ENCODE measurements at places on chromosomes 16 and 17.

GRCh38 chr17:9324864-9325263, 250.8 kb downstream of the STX8 start:
- no peak for DNase-seq

- no peak for DNase-seq
Measured at GRCh38 chr17:157901-158300, 20.5 kb downstream of the SCGB1C2 start.

DNA sequence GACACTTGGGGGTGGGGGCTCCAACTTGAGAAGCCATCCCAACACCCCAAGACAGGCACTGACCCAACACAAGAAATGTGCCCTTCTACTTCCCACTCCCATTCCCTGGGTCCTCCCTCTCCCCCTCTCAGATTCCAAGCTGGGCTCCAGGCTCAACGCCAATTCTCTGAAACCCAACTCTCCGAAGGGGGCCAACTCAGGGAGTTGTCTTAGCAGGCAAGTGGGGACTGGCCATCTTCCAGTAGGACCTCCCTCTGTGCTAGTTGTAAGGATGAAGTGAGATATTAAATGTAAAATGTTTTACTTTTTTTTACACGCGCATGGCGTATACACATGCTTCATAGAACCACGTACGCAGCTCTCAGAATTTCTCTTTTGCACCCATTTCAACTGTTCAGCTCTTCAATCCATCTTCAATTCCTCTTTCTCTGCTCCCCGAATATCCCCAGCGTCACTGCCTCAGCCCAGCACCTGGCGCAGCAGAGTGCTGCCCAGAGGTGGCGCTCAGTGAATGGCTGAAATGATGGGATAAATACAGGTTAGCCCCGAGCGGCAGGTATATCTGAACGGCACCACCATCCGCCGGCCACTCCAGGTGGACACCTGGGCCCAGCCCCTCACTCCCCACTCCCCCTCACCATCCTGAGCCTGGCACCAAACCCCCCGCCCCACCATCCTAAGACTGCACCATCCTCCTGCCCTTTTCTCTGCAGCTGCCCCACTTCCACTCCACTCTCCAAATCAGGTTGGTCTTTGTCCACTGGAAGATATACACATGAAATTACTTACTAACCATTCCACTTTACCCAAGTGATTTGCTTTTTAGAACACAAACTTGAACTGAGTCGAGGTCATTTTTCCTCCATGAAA, 43.9 kb upstream of the TNRC6C start:
- DNase-seq = no peak

DNA sequence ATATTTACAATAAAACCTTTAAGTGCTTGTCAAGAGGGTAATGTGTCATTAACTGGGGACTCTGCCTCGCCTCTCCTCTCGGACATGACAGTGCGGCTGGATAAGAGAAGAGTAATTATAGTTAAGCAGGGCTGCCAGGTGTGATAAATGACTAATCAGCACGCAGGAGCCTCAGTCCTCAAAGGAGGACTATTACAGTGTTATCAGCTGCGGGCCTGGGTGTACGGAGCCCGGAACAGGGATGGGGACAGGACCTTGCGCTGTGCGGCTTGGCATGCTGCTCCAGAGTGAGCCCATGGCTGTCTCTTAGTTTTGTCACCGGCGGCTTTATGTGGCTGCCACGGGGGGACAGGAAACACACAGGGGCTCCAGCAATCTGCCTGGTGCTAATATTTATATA, 607.2 kb downstream of the MAF start:
- no peak for DNase-seq

GRCh38 chr16:86151239-86151851, 252.4 kb downstream of the IRF8 start:
- DNase-seq = no peak

GRCh38 chr17:19019041-19019941, 14.7 kb upstream of the FAM83G start:
- no peak for DNase-seq

GRCh38 chr17:57548421-57549410, 196.4 kb downstream of the CCDC182 start:
- DNase-seq = no peak

- no peak for DNase-seq
Measured at GRCh38 chr17:66371561-66371960, 69.1 kb downstream of the PRKCA start.

DNA sequence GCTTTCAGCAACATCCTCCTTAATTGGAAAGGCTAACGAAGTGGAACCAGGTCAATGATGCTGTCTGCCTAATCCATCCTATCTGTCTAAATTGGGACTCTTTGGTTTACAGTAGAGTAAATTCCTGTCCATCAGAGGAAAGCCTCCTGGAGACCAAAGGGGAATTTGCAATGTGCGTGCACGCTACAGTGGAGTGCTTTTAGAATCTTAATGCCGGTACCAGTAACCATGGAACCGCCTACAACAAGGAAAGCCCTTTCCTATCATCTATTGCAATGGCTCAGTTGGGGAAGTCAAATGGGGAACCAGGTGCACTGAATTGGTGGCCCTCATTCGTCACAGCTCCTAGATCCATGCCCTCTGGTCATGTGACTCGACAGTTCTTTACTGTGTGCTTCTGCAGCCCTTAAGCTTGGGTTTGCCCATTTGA, 110.1 kb downstream of the XYLT1 start:
- DNase-seq = no peak

- no peak for DNase-seq
Measured at GRCh38 chr17:3527896-3528295, 29.7 kb downstream of the TRPV3 start.

DNA sequence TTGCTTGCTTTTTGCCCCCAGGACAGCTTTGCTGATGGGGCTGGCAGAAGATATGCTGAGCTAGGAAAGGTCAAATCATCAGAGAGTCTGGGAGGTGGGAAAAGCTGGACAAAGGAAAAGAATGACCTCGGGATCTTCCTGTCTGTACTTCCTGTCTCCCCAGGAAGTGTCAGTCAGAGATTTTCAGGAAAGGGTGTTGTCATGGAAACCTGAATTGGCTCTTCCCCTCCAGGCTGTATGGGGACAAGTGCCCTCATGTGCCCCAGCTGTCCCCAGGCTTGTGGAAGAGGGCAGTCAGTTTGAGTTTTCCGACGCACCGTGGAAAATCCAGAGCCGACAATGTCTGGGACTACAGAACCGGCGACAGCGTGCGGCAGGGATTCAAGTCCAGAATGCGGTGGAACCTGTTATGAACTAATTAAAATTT, 122.7 kb upstream of the ZFHX3 start:
- no peak for DNase-seq

- no peak for DNase-seq
Measured at GRCh38 chr16:73095885-73096421, 48.0 kb upstream of the ZFHX3 start.

DNA sequence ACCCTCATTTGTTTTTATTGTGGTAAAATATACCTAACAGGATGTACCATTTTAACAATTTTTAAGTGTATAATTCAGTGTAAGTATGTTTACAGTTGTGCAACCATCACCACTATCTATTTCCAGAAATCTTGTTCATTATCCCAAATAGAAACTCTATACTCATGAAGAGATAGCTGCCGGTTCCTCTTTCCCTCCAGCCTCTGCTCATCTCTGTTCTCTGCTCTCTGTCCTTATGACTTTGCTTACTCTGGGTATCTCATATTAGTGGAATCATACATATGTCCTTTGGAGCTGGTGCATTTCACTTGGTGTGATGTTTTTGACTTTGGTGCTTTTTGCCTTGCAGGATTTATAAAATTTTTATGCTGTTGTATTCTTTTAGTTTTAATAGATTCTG, 19.4 kb downstream of the CYLD start:
- no peak for DNase-seq

- no peak for DNase-seq
Measured at GRCh38 chr16:85372627-85373372, 240.3 kb upstream of the GSE1 start.

- no peak for DNase-seq
Measured at GRCh38 chr17:11622492-11622891, 24.2 kb downstream of the DNAH9 start.

GRCh38 chr17:32912218-32912897, 15.6 kb upstream of the TMEM98 start:
- no peak for DNase-seq

DNA sequence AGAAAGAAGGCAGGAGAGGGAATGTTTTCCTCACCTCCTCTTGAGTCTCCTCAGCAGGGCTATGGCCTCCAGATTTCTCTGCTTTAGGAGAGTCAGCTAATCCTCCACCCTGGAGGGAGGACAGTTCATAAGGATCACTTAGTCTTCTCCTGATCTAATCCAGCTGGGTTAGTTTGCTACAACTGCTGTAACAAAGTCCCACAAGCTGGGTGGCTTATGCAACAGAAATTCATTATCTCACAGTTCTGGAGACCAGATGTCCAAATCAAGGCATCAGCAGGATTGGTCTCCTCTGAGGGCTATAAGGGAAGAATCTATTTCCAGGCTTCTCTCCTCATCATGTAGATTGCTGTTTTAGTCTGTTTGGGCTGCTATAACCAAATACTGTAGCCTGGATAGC, 40.6 kb upstream of the XYLT1 start:
- DNase-seq = no peak

GRCh38 chr16:30090610-30091331, 953 bp downstream of the TBX6 start:
- DNase-seq = no peak

GRCh38 chr17:38900978-38901656, 24.3 kb upstream of the LASP1NB start:
- peak; percentile 85 for DNase-seq

GRCh38 chr17:66964930-66965800, 658 bp downstream of the CACNG4 start:
- DNase-seq = no peak

DNA sequence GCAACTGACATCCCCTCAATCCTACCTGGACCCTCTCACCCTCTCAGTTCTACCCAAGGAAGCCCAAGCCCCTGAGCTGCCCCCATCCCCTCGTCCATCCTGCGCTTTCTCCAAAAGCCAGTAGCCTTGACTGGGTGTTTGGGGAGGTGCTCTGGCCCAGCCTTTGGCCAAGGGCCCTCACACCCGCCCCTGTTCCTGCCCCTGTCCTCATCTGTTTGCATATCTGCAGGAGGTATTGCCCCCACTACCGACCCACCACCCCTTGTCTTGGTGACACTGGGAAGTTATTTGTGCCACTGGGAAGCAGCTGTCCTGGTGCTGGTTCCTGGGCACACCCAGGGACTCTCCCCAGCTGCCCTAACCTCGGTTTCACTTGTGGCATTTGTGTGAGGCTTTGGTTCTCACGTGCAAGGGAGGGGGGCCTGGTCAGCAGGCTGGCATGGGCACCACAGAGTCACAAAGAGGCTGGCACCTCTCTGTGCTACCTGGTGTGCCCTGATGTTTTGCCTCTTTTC, 75.3 kb downstream of the MRC2 start:
- DNase-seq = no peak

GRCh38 chr17:70405492-70406220, 236.3 kb downstream of the KCNJ2 start:
- DNase-seq = no peak

GRCh38 chr16:87854053-87854906, 15.0 kb downstream of the SLC7A5 start:
- DNase-seq = peak; percentile 56

DNA sequence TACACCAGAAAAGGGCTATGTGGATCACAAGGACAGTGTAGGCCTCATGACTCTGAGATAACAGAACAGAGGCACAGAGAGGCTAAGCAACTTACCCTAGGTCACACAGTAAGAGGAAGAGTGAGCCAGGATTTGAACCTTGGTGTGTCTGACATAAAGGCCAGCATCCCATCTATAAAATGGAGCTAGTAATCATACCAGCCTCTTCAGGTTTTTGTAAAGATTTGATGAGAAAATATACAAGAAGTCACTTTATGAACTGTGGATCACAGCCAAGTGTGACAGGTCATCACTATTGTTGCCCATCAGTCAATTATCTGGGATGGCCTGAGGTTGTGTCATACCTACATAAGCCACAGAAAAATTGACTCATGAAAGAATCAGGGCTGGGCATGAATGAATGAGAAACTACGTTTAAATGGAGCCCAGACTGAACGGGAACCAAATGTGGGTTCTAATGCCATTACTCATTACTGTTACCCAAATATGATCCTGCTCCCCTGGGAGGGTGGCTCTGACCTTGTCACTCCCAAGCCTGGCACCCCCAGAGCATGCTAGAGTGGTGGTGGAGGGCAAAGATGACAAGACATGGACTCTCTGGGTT, 21.0 kb downstream of the FBXO39 start:
- DNase-seq = no peak

- no peak for DNase-seq
Measured at GRCh38 chr16:83110269-83110668, 483.5 kb downstream of the CDH13 start.

DNA sequence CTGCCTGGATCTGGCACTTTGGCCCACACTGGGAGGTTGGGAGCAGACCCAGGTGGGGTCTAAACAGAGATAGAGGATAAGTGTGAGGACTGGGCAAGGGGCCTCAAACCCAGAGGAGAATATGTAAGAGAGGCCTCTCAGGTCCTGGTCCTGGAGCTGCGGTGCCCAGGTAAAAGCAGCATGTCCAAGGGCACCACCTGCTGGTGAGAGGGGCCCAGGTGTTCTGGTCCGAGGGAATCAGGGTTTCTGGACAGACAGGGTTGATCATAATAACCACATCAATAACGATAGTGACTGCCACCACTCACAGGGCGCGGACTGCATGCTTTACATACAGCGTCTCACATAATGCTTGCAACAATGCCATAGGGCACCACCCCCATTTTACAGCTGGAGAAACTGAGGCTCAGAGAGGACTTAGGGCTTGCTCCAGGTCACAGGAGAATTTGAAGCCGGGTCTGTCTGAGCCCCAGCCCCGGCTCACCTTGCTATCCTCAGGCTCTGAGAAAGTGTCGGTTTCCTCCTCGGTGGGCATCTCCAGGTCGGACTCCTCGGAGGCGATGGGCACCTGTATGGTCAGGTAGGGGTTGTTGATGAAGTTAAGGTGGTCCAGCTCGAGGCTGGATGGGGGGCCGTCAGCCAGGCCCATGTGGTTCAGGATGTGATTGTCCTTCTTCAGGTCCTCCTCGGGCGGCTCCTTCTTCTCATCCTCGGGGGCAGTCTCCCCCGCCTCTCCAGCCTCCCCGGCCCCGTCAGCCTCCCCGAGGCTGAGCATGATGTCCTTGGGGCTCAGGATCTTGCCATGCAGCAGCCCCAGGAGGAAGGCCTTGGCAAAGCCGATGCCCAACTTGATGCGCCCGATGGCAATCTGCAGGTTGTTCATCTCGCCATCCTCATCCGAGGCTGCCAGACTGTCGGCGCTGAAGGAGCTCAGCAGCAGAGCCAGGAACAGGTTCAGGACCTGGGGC, 19.1 kb upstream of the CD79B start:
- DNase-seq = no peak

DNA sequence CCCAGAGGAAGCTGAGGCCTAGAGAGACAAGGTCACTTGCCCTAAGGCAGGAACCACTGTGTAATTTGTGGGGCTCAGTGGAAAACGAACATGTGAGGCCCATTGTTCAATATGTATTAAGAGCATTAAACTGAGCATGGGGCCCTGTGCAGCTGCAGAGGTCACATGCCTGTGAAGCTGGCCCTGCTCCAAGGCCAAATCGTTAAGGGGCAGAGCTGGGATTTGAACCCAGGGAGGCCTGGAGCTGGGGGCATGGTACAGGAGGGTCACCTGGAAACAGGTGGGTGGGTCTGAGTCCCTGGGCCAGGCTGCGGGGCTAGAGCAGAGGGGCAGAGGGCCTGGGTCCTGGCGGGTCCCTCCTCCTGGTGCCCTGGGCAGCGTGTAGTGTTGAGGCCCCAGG, 19.7 kb downstream of the C16orf74 start:
- DNase-seq = no peak

Measured in CD8-positive, alpha-beta memory T cell (primary cell).